ENCODE measurements at places on chromosomes 5 and 9.
A peak's percentile ranks its signal among the peaks of the same experiment; 100 is the strongest.

DNA sequence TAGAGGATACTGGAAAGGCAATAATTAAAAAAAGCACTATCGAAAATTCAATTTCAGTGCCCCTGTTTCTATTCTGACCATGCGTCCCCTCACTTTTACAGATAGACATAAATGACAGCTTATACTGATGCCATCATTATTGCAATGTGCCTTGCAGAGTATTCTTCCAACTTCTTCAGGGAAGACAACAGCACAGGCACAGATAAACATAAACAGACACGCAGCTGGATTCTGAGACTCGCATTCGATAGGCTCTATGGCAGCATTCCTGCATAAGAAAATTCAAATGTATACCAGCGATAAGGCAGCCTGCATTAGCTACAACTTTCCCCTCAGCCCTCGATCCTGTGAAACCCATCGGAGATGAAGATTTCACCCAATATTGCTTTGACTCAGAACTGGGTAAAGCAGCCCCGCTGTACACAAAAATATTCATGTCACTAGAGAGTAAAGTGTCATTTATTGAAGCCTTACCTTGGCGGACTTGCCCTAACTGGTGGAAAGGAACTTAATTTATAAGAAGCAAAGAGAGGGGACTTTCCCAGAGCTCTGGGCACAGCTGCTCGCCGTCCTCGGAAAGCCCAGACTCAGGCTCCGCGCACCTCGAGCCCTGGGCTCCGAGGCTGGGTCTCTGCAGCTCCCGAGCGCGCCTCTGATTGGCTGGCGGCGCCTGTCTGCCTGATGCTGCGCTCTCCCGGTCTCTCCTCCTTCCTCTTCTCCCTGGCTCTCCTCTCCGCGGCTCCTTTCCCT, at the start of gene CDH18:
CDH18 (minus strand) TSS at position 589 of the 750 bp plus-strand sequence. CDS start 149,214 bp downstream, outside the sequence.
- peak; percentile 99 for ATAC-seq

DNA sequence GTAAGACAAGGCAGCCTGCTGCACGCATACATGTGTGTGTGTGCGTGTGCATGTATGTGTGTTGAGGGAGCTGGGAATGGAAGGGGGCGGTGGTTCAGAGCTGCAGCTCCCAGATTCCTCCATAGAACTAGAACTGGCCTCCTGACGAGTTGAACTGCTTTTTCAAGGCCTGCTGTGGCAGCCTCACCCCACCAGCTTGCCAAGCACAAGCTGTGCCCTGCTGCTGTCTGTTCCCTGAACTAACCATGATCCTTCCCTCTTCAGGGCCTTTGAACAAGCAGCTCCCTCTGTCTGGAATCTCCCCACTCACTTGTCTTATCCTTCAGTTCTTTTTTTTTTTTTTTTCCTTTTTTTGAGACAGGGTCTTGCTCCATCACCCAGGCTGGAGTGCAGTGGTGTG, 22.6 kb downstream of the LRSAM1 start:
- no peak for ATAC-seq

- no peak for ATAC-seq
Observed at GRCh38 chr5:158207733-158208132, 348.8 kb upstream of the CLINT1 start.

DNA sequence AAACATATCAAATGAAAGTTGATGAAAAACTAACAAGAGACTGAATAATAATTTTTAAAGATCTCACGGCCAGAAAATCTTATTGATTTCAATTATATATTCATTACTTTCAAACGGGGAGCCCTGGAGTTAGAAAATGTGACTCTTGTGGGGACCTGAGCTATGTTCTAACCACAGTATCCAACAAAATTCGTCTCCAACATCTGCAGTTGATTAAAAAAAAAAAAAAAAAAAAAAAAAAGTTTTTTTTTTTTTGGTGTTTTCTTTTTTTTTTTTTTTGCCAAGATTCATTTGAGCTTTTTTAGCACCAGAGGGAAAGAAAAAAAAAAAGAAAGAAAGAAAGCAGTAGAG, 144.3 kb upstream of the PIK3R1 start:
- ATAC-seq: peak; percentile 19

DNA sequence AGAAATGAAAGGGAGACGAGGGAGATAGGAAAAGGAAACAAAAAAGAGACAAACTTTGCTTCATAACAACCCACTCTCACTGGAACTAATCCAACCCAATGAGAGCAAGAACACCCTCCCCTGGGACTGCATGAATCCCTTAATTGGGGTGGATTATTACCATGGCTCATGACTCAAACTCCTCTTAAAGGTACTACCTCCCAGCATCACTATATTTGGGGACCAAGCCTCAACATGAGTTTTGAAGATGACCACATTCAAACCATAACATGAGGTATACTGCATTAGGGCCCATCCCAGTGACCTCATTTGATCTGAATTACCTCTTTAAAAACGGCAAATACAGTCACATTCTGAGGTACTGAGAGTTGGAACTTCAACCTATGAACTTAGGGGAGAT, 8.0 kb downstream of the MTAP start:
- ATAC-seq: no peak

- ATAC-seq: no peak
Observed at GRCh38 chr9:121667214-121667613, 15.8 kb downstream of the DAB2IP start.

GRCh38 chr5:154518438-154518867, 40.4 kb upstream of the HAND1 start:
- peak; percentile 9 for ATAC-seq

DNA sequence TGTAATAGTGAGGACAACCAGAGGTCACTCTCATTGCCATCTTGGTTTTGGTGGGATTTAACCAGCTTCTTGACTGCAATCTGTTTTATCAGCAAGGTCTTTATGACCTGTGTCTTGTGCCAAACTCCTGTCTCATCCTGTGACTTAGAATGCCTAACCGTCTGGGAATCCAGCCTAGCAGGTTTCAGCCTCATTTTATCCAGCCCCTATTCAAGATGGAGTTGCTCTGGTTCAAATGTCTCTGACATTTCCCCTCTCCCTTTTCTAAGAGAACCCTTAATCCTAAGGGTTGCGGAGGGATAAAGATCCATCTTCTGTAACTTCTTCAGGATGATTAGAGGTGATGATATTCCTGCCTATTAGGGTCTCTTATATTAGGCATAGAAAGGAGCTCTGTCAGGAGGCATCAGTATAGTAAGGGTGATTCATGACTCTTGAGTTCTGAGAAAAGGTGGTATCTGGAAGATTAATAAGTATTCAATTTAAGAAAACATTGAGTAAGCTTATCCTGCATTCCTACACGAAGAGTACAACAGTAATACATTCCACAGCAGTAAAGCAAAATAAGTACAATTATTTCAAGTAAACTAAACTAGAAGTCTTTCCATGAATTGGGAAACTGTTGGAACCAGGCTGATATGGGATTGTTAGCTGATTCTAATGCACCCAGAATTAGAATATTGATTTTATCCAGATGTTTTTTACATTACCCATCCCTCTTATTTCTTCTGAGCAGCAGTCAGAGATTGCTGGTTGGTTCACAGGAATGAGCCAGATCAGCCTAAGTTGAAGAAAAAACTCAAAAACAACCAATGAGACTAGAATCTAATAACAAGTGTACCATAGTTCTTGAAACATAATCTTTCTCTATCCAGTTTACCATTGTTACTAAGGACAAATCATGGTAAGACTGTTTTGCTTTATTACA, 39.9 kb downstream of the SHC3 start:
- peak; percentile 60 for ATAC-seq

GRCh38 chr5:170986598-170986997, 124.8 kb downstream of the RANBP17 start:
- peak; percentile 78 for ATAC-seq

- ATAC-seq: no peak
Observed at GRCh38 chr9:26850995-26851394, 41.6 kb downstream of the CAAP1 start.

DNA sequence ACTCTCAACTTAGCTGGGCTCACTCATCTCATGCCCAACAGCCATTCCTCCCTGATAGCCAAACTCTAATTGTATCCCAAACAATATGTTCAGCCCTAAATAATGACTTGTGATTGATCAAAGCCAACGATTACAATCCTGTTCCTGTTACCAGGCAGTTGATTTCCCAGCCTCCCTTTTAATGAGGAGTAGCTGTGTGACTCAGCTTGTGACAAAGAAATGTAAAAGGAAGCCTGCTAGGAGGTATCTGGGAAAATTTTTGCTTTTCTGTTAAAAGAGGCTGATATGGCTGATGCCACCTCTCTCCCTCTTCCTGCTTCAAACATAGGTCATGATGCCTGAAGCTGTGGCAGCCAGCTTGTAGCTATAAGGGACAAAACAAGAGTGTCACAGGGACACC, 19.6 kb upstream of the ENC1 start:
- no peak for ATAC-seq

- no peak for ATAC-seq
Observed at GRCh38 chr5:172150514-172151425, 37.3 kb downstream of the STK10 start.

GRCh38 chr9:5684101-5684500, 55.2 kb downstream of the RIC1 start:
- ATAC-seq: no peak

- ATAC-seq: no peak
Observed at GRCh38 chr5:74738406-74738805, 28.5 kb downstream of the GFM2 start.

- no peak for ATAC-seq
Observed at GRCh38 chr9:111301195-111301594, 28.8 kb downstream of the OR2K2 start.

DNA sequence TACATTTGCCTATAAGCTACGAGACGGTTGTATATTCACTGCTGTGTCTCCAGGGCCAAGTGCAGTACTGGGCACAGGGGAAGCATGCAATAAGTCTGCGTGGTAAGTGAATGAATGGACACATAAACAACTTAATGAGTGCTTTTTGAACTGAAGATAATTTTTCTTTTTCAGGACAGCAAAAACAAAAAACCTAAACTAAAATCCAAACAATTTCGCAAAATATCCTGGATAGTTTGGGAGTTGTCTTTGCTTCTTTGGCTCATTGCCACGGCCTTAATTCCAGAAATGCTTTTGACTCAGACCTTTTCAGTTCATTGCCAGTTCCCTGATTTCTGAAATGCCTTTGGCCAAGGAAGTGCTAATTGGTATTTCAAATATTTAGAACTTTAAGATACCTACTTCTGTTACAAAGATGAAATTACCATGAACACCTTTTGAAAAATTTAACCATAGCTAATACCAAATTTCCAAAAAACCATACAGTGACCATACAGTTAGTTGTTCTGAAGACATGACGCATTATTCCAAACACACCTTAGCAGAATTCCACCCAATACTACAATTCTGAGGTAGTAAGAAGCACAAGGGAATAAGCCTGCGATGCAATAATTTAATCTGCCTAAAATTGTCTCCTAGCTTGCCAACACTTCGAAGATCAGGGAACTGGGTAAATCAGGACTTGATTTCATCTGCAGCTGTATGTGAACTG, 42.8 kb downstream of the TEK start:
- ATAC-seq: no peak

DNA sequence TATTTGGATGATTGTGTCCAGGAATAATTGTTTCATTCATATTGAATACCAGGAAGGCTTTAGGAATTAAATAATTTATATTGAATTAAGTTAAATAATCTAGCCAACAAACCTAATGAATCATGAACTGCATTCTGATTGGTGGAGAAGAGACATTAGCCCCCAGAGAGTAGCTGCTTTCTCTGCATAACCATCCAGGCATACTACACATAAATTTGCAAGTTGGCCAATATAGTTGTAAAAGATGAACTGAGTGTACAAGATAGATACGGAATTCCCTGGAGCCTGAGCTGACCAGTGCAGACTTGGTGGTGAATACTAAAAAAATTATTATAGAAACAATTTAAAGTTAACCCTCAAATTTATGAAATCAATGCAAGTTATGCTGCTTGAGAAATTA, 311.8 kb upstream of the KIF2A start:
- no peak for ATAC-seq

DNA sequence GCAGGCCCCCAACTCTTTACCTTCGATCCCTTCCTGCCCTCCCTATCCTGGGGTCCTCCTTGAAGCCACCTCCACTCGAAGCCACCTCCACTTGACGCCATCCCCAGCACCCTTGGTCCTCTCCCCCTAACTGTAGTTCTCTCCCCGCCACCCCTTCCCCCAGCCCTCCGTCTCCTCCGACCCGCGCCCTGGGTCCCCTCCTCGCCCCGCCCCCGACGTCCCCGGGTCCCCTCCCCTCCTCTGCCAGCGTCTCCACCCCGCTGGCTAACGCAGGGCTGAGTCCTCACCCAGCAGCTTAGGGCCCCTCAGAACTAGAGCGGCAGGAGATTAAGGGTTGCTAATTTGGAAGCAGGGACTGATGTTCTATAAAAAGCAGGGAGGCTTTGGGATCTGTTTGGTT, 30.6 kb upstream of the ANKRD33B start:
- no peak for ATAC-seq

GRCh38 chr5:9820691-9821449, 190.7 kb upstream of the TAS2R1 start:
- no peak for ATAC-seq
